ENCODE measurements at places on chromosomes 5 and 9.
A peak's percentile ranks its signal among the peaks of the same experiment; 100 is the strongest.

DNA sequence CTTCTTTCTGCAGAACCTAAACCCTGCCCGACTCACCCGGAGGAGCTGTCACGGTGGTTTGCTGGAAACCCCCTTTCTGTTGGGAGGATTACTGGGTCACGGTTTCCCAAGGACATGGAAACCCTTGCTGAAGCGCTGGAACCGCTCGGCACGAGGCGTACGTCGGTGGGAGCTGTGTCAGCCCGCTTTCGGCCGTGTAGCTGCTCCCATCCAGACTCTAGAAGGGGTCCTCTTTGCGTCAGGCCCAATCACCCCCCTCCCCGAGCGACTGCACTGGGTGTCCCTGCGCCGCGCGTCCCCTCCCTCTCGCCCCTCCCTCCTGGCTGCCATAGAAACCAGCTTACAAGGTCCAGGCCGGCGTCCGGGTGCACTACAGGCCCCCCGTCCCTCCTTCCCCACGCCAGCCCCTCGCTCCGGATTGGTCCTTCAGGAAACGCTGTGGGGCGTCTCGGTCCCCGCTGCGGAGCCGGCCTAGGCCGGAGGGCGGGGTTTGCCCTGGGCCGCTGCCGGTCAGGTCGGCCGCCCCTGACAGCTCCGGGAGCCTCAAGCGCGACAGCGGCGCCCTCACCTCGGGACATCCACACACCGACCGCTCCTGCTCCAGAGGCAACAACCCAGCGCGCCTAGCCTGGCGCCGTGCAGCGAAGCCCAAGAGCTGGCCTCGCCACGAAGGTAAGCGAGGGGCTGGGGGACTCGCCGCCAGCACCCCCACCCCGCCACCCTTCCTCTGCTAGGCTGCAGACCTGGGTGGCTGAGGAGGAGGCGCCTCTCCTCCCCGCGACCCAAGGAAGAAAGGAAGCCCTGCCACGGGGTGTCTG, at the start of gene NIM1K:
TSS of gene NIM1K (plus strand) at position 486 of the 818 bp plus-strand sequence. CDS start 53,551 bp downstream, outside the sequence.
- DNase-seq, result peak; percentile 24

- no peak for DNase-seq
Observed at GRCh38 chr9:99040911-99041582, 63.9 kb upstream of the TGFBR1 start.

DNA sequence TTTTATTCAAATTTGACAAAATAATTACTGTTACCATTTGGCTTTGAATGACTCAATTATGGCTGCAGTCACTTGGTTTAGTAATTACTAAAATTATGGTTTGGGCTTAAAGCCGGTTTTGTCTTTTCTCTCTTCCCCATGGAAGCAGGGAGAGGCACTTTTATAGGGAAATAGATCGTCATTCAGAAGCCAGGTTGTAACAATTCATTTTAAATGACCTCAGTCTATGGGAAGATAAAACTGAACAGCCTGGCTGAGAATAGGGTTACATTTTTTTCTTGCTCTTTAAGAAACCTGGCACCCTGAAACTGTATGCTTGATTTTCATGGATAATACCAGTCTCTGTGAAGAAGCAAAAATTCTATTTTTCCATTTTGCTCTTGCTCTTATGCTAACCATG, 169.8 kb downstream of the SMC2 start:
- DNase-seq, result no peak

GRCh38 chr9:128003966-128004604, 23.3 kb upstream of the EEIG1 start:
- DNase-seq, result no peak

- no peak for DNase-seq
Observed at GRCh38 chr9:120431268-120431667, 148.7 kb downstream of the CDK5RAP2 start.

DNA sequence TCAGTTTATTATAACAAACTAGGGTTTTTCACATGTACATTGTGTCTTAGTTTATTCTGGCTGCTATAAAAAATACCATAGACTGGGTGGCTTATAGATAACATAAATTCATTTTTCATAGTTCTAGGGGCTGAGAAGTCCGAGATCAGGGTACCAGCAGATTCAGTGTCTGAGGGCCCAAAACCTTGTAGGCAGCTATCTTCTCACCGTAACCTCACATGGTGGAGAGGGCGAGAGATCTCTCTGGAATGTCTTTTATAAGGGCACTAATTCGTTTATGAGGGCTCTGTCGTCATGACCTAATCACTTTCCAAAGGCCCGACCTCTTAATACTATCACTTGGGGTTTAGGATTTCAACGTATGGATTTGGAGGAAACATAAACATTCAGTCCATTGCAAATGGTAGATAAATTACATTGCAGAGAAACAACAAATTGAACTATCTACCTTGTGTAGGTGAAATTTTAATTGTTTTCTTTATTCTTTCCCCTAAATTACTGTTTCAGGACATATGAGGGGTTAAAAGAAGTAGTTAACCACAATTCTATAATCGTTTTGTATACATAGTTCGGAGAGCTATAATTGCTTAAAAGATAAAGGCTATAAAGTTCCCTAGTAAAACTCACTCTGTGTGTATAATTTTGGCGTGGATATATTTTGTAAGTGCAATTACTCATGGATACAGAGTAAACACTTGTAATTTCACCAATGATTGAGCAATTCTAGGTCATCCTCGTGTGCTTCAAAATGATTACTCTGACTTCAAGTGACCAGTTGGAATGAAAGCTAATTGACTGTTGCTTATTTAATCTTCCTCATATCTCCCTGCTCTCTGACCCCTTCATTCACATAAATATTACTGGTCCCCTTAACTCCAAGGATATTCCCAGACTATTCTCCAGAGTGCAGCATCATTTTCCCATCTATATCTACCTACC, 247.5 kb upstream of the TMEM161B start:
- DNase-seq, result no peak

GRCh38 chr9:137077758-137078693, 709 bp downstream of the UAP1L1 start:
- peak; percentile 48 for DNase-seq

- peak; percentile 72 for DNase-seq
Observed at GRCh38 chr5:112878760-112879159, 17.7 kb downstream of the SRP19 start.
